Dorsolateral prefrontal cortex (tissue), 122 donors: ENCODE measurements at places on chromosomes 4 and X.

- no peak for DNase-seq
Measured at GRCh38 chrX:111348429-111348828, 63.6 kb downstream of the DCX start.

DNA sequence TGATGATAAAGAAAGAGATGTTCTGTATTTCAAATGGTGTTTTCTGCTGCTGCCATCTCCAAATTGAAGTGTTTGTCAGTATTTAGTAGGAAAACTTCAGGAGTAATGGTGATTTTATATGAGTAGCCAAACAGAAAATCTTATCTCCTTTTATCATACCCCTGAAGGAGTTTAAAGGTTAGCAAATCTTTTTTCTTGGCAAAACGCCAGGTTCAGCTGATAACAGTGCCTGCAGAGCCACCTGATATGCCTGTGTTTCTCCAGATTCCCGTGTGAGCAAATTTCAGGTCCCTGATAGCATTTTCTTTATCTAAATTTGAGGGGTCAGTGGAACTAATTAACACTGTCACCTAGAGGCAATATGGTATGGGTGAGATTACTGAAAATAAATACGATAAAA is 65.8 kb upstream of the ETNPPL start:
- no peak for DNase-seq

DNA sequence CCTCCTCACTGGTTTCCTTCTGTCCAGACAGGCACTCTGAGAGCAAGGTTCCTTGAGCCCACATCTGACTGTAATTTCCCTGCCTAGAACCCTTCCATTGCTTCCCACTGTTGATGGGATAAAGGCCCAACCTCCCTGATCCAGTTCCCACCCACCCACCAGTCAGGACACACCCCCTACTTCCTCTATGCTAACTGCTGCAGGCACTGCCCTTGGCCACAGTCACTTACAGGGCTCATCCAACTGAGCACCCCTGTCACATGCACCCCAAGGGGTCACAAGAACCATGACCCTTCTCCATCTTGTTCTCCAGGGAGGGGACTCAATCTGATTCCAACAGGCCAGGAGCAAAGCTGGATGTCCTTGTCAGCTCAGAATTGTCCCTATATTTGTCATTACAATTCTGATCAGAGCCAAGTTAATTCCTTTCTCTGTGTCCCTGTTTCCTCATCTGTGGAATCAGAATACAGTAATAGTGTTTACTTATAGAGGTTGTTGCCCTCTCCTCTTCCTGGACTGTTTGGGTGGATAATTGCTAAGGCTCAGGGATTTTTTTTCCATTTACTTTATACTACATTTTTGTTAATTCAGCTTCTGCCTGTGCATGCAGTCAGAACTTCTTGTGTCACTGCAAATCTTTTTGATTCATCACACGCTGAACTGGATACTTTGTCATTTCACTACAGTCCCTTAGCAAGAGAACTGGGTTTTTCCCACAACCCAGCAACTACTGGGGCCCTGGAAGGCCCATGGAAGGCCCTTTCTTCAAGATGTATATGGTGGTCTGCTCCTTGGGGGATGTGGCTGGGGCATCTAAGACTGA is 105.6 kb upstream of the MAMLD1 start:
- DNase-seq = no peak

- DNase-seq = no peak
Measured at GRCh38 chr4:122346503-122346902, 32.3 kb upstream of the ADAD1 start.

DNA sequence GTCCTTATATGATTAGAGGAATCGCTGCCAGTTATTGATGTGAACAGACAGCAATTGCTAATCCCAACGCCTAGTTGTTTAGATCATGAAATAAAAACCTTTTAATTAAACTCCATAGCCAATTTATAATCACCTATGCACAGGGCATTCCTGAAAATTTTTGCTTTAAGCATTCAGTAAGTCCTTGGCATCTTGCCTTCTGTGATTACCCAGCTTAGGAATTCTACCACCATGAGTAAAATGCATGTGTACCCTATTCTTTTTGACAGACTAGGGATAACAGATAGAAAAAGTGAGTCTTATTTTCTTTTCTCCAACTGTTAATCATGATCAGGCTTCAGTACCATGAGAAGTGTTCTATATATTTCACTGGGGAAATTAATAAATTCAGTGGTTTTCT is 995.3 kb upstream of the GRIA3 start:
- no peak for DNase-seq

DNA sequence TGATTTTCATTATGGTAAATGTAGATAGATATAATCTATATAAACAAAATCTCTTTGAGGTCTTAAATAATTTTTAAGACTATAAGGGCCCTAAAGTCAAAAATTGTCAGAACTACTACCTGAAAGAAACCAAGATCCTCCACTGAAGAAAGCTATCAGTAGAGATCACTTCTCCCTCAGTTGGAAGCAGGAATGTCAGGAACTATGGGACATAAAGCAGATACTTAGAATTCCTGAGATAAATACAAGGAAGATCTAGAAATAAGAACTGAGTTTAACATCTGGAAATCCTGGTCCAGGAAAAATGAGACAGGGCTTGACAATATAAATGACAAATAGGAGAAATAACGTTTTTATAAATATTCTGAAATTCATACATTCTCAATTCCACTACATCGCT is 97.2 kb downstream of the ADAMTS3 start:
- DNase-seq = no peak

DNA sequence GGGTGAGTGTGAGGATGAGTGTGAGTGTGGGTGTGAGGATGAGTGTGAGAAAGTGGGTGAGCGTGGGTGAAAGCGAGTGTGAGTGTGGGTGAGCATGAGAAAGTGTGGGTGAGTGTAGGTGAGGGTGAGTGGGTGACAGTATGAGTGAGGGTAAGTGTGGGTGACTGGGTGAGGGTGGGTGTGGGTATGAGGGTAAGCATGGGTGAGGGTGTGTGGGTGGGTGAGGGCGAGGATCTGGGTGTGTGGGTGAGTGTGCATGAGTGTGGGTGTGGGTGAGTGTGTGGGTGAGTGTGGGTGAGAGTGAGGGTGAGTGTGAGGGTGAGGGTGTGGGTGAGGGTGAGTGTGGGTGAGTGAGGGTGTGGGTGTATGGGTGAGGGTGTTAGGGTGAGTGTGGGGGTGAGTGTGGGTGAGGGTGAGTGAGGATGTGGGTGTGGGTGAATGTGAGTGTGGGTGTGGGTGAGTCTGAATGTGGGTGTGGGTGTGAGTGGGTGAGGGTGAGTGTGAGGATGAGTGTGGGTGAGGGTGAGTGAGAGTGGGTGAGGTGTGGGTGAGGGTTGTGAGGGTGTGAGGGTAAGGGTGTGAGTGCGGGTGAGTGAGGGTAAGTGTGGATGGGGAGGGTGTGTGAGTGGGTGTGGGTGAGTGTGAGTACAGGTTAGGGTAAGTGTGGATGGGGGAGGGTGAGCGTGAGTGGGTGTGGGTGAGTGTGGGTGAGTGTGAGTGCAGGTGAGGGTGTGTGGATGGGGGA is 48.9 kb downstream of the ING2 start:
- no peak for DNase-seq
